ENCODE measurements at places on chromosomes 4 and X.

DNA sequence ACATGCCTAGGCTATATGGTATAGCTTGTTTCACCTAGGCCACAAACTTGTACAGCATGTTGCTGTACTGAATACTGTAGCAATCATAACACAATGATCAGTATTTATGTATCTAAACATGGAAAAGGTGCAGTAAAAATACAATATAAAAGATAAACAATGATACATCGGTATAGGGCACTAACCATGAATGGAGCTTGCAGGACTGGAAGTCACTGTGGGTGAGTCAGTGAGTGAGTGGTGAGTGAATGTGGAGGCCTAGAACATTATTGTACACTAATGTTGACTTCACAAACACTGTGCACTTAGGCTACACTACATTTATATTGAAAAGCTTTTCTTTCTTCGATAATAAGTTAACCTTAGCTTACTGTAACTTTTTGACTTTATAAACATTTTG, 45.6 kb upstream of the ANK2 start:
- no peak for DNase-seq

DNA sequence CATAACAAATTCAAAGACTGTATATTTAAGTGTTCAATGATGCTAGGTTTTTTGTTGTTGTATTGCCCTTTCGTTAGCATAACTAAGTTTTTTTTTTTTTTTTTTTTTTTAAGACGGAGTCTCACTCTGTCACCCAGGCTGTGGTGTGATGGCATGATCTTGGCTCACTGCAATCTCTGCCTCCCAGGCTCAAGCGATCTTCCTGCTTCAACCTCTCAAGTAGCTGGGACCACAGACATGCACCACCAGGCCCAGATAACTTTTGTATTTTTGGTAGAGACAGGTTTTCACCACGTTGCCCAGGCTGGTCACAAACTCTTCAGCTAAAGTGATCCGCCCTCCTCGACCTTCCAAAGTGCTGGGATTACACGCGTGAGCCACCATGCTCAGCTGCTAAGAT, 7.0 kb downstream of the SH3BGRL start:
- no peak for DNase-seq

DNA sequence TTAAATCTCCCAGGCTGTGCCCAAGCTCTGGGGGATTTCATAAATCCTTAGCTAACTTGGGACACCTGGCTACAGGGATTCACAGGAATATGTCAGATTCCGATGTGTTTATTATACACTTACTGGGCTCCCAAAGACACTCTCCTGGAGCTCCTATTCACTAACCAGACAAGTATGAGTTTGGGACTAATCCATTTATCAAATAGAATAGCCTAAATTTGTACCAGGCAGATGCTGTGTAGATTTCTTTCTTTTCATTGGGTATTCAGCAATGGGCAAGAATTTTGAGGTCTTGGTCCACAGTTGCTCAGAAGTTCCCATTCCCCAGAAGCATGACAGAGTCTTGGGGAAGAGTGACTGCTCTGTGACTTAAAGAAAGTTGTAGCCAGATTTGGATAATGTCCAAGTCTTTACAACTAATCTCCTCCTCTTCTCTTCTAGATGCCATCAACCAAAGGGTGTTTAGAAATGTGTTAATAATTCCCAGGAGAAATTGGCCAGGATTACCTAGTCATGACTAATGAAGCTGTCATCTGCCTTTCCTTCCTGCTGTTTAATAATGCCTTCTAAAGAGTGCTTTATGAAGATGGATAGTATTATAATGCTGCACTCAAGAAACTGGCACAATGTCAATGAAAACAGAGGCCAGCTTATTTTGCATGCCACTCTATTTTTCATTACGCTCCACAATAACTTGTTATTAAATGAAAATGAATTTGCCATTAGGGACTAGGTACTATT, 120.9 kb downstream of the CHIC2 start:
- DNase-seq, result no peak

GRCh38 chr4:64144994-64145393, 264.3 kb downstream of the TECRL start:
- DNase-seq, result no peak

DNA sequence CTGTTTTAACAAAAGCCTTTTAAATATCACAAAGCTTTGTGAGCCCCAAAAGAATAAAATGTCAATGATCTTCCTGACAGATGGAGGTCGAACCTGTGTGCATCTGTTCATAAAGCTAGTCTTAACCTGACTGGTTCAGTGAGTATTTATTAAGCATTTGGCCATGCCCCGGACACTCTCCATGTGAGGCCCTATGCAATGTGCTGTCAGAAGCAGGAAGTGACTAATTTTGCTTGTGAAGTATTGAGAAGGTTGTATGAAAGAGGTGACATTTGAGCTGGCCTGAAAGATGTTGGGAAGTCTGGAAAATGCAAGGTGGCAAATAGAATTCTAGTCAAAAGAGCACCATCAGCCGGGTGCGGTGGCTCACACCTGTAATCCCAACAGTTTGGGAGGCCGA, 171.4 kb downstream of the MSL3 start:
- DNase-seq, result no peak

- no peak for DNase-seq
These were observed 50.7 kb upstream of the NLGN4X start for GRCh38 chrX:6279277-6279909.

DNA sequence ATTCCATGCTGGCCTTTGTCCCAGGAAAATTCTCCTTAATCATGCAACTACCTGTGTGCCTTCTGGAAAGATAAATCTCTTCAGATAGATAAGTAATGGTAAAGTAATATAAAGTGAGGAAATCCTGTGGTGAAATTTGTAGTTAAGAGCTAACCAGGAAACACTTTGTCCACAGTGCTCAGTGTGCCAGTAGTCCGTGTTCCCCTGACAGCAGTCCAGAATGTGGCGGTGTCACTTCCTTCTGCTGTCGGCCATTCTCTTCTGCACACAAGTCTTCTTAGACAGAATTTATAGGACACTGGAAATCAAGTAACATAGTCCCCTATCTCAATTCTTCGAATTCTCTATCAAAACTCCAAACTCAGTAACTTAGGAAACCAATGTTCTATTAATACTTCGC, 5.7 kb upstream of the CXXC4 start:
- no peak for DNase-seq

DNA sequence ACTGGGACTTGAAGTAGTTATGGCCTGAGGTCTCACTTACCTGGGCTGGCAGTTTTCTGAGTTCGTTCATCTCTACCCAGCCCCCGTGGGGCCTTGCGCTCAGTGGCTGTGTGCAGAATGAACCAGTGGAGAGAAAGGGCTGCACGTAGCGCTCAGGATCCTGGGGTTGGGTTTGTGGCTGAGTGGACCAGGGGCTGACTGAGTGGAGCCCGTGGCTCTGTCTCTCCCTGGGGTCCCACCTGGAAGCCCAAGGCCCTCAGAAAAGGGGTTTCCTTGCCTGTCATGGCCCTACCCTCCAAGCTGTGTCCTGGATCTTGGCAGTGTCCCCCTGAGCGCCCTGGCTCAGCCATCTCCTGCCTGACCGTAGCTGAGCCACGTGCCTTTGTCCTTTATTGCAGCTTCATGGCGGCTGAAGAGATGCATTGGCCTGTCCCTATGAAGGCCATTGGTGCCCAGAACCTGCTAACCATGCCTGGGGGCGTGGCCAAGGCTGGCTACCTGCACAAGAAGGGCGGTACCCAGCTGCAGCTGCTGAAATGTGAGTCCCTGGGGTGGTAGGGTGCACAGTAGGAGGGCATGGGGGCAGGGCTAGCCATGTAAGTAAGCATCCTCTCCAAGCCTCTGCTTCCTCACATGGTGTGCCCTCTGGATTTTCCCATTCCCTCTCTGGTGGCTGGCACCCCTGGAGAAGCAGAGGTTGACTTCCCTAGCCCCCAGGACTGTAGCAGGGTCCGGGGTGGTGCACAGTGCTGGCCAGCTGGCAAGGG, 23.2 kb upstream of the ADD1 start:
- DNase-seq, result no peak

Measured in NCI-H1436 treated with DMSO at 0.1 percent for 48 hours (cell line).